ENCODE measurements at places on chromosomes 1 and 21.

DNA sequence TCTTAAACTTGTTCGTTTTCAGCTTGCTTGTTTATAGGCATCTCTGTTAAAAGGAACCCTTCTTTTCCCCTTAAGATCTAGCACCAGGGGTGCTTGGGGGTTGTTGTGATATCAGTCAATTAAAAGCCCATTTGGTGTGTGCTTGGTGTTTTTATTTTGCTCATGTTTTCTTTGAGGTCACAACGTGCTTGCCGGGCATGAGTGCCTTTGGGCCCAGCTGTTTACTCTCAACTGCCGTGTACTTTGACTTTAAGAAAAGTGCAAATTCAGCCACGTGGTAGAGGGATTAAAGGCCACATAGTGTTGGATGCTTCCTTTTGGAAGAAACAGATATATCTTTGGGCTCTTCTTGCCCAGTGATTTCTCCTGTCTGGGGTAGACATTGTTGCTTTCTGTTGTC lies 10.5 kb downstream of the ARID1A start:
- DNase-seq: no peak

- no peak for DNase-seq
Measured at GRCh38 chr1:234433563-234434285, 45.3 kb downstream of the TARBP1 start.

- no peak for DNase-seq
Measured at GRCh38 chr1:25720624-25721023, 79.4 kb upstream of the SELENON start.

GRCh38 chr1:160664573-160665051 lies 17.8 kb upstream of the SLAMF1 start:
- no peak for DNase-seq

GRCh38 chr21:16125274-16125673 lies 395.5 kb downstream of the USP25 start:
- no peak for DNase-seq

DNA sequence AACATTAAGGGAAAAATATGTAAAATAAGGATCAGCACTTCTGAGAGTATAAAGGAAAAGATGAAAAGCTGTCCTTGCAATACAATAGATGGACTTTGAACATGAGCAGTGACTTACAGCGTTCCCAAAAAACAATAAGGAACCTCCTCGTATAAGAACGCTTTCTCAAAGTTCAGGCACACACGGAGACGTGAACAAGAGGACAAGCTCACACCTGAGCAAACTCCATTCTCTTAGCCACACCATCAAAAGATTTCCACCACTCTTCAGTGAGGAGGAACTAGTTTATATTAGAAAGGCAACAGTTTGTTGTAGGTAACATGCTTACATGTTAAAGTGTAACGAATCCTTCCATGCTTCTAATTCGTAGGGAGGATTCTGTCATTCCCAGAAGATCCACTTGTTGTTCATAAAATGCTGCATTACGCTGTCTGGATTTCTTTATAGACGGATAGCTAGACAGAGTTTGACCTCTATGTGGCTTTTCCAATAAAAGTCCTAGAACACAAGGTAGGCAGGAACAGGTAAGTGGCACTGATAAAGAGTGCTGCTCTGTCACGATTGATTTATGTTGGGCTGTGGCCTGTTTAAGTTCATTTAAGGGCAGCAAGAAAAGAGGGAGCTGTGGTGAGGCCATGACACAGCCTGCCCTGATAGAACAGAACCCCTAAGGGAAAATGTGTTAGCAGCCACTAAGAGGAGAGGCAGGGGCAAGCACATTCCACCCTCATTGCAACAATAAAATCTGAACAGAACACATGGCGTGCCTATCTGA lies 37.0 kb upstream of the ATP1A1 start:
- no peak for DNase-seq

- DNase-seq: no peak
Measured at GRCh38 chr1:65357291-65357960, 48.1 kb downstream of the DNAJC6 start.

GRCh38 chr1:8170059-8170835 lies 144.1 kb upstream of the ERRFI1 start:
- no peak for DNase-seq

GRCh38 chr1:204975568-204976235 lies 67.3 kb upstream of the CNTN2 start:
- DNase-seq: peak; percentile 37

DNA sequence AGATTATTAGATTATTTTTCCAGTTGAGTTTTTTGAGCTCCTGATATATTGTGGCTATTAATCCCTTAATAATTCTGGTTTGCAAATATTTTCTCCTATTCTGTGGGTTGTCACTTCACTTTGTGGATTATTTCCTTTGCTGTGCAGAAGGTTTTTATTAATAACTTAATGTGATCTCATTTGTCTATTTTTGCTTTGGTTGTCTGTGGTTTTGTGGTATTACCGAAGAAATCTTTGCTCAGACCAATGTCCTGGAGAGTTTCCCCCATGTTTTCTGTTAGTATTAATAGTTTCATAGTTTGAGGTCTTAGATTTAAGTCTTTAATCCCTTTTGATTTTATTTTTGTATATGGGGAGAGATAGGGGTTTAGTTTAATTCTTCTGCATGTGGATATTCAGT lies 7.1 kb upstream of the TBX19 start:
- no peak for DNase-seq

DNA sequence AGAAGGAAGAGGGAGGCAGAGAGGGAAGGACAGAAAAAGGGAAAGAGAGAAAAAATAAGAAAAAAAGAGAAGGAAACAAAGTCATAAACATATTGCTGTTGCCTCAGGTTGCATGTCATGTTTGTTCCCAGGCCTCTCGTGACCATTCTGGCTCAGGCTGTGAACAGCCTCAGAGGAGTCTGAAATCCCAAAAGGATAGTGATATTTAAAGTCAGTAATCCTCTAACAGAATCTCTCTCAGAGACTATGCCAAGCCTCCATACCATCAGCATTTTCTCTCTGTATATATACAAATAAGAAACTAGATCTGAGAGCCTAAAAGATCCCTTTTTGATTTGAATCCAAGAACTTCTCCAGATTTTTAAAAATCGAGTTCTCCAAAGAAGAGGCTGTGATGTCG lies 35.2 kb downstream of the GORAB start:
- no peak for DNase-seq

- no peak for DNase-seq
Measured at GRCh38 chr21:44994695-44995342, 55.0 kb downstream of the SLX9 start.

DNA sequence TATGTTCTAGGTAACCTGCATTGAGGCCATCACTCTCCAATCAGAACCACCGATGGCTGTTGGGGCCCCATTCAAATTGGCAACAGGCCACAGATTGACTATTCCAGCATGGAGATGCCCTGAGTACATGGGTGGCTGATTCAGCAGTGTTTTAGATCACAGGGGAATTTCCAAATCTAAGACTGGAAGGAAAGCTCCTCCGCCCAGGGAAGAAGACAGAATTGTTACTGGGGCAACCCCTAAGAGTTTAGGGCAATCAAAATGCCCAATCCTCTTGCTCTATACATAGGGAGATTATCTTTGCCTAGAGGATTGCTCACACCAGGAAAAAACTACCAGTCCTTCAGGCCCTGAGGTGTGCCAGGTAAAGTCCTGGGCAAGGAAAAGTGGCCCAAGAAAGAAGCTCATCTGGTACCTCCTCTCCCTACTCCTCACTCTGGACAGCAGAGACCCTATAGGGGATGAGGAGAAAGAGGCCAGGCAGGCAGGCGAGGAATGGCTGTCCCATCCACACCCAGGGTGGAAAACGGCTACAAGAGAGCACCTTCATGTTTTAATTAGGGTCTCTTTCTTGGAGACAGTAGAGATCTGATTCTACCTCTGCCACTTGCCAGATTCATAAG lies 5.8 kb downstream of the S100A8 start:
- no peak for DNase-seq

- DNase-seq: no peak
Measured at GRCh38 chr1:191662746-191663145, 495.5 kb upstream of the RGS18 start.

GRCh38 chr1:205583461-205584130 lies 48.2 kb downstream of the ELK4 start:
- no peak for DNase-seq

DNA sequence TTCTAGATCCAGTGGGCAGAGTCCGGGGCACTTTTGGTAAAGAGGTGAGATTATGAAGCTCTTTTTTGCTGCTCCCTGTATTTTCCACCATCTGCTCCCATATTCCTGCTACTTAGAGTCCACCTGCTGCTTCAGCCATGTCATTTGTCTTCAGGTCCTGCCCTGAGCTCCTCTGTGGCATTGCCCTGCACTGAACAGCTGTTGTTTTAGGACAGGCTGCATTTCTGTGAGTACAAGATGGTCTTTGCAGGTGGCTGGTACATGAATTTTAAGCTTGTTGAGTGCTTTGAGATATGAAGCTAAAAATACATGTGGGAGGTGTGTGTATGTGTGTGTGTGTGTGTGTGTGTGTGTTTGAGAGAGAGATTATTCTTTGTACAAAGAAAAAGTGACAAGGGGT lies 21.9 kb downstream of the MT1HL1 start:
- DNase-seq: no peak

DNA sequence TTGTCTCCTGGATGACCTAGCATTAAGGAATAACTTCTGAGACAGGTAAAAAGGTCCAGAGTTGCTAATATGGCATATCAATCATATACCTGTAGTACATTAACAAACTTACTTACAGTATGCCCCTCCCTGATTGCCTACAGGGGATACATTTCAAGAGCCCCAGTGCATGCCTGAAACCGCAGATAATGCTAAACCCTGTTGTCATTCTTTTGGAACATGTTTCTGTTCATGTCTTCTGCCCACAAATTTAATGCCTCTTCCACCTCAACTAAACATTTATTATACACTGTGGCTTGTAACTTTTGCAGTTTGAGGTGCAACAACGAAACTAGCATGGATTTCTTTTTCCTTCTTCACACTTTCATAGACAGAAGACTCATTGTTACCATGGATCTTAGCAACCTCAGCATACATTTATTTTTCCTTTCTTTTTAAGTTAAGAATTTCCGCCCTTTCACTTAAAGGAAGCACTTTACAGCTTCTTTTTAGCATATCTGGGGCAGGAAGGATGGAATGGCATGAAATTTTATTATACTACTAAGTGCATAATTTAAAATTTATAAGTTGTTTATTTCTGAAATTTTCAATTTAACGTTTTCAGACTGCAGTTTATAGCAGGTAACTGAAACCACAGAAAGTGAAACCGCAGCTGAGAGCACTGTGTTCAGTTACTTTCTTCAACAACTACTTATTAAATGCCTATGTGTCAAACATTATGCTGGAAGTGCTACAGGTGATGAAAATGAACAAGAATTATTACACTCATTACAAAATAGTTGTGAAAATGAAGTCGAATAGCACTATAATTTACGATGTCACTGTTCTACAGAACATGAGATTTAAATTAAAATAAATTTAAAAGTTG lies 25.3 kb downstream of the F13B start:
- DNase-seq: no peak

GRCh38 chr1:189775343-189775742 lies 702.3 kb downstream of the BRINP3 start:
- no peak for DNase-seq

DNA sequence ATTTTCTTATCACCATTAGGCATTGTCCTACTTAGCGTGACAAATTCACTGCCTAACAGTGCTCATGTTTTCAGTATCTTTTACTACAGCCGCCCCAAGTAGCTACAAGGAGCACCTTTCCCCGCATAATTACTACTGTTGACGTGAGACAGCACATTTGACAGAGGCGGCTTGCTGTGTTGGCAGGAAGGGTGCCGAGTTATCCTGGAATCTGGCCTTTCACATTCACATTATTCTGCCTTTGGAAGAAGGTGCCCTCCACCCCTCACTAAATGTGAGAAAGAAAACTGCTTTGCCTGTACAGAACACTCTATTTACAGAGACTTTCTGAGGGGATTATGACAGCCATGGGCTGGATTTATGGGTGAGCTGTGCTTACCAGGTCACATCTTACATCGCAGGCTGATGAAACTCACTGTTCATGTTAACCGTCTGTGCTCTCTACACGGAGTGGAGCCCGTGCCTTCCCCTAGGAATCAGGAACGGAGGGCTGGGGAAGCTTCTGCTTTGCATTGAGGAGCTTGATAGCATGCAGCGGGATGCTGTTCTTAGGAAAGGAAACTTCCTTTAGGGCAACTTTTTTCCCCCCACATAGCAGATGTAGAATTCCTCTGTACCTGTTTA lies 148.0 kb upstream of the ZRANB2 start:
- no peak for DNase-seq

GRCh38 chr1:42135426-42135825 lies 17.8 kb upstream of the GUCA2B start:
- no peak for DNase-seq

DNA sequence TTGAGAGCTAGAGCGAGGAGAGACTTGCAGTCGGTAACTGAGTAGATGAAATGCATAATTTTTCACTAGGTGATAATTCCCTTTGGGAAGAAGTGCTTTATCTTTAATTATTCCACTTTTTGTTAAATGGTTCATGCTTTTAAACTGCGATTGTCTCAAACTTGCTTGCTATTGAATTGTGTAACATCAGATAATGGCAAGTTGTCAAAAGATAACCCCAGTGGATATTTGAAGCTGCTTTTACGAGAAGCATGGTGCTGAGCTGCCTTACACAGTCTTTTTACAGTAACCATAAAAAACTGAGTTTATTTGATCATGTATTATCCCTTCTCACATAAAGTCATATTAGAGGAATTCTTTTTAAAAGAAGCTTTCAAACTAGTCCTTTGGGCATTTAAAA lies 30.2 kb downstream of the TMEM50B start:
- no peak for DNase-seq

GRCh38 chr1:207298636-207299398 lies 22.7 kb upstream of the CD55 start:
- DNase-seq: no peak

DNA sequence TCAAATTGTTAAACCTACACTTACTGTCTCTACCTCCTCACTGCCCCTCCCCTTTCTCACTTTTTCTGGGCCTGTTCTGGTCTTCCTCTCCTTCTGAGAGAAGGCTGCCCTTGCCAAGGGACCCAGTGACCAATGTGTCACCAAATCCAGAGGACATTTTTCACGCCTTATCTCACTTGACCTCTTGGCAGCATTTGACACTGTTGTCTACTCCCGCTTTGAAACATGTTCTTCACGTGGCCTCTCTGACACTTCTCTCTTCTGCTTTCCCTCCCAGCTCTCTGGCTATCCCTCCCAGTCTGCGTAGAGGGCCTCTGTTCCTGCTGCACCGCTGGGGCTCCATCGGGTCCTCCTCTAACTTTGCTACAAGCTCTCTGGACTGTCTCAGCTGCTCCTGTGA lies 25.3 kb downstream of the KCNQ4 start:
- DNase-seq: no peak

- DNase-seq: no peak
Measured at GRCh38 chr1:10819198-10819901, 22.9 kb upstream of the CASZ1 start.

DNA sequence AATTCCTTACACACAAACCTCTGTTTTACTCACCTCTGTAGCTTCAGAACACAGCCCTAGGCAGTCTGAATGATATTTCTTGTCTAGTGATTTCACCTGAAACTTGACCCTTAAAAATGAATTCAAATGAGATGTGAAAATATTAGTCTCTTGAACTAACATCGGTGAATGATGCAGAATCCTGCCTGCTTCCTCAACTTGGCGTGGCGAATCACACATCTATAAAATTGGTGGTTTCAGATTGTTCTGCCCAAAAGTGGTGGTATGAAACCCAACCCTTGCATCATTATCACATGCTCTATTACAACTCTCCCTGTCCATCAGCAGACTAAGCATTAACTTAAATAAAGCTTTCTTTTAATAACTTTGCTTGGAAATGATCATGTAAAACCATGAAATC lies 26.9 kb upstream of the C1orf21 start:
- no peak for DNase-seq

GRCh38 chr1:172774561-172774960 lies 115.7 kb downstream of the FASLG start:
- DNase-seq: no peak
